GM06990 (cell line): ENCODE measurements at places on chromosomes 11 and 22.

GRCh38 chr11:14269692-14270573 lies 89.0 kb downstream of the RRAS2 start:
- no peak for DNase-seq

- no peak for DNase-seq
Observed at GRCh38 chr11:103794262-103794661, 242.2 kb upstream of the DDI1 start.

- DNase-seq = no peak
Observed at GRCh38 chr11:75337195-75337654, 14.2 kb downstream of the ARRB1 start.

DNA sequence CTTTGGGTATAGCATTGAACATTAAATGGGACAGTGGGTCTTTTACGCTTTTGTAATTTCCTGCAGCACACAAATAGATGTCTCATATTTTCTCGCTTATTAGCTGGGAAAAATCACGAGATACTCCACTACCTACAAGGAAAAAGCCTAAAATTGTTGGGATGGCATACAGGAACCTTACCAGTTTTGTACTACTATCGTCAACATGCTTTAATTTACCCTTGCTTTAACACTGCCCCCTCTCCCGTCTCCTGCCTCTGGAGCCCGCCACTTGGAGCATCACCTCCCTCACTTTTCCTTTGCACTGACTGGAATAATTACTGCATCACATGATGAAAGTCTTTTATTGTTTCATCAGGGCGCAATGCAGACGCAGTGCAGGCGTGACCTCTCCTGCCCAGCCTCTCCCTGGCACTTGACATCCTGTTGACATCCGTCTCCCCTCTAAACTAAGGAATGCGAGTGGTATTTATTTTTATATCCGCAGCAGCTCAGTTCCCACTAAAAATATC lies 1.0 kb upstream of the FNBP4 start:
- DNase-seq = peak; percentile 29

GRCh38 chr11:86876716-86877234 lies 76.4 kb downstream of the PRSS23 start:
- DNase-seq = no peak

DNA sequence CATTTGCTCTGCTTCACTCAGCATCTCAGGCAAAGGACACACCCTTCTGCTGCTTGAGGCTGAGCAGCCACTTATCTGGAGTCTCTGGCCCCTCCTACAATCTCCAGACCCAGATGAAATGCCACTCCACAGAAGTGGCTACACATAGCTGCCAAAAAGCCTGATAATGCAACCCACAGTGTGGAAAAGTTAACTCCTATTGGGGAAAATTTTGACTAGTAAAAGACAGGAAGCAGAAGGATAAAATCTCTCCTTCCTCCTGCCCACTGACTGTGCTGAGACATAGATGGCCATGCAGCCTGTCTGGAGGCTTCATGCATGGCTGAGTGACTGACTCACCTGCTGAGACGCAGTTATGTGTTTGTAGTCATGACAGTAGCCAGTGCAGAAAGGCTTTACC lies 92.3 kb upstream of the TEAD1 start:
- no peak for DNase-seq
